ENCODE measurements at places on chromosomes 3 and 15. TPM values are rescaled to one million over a fixed set of nuclear protein-coding genes. Genes with fewer than 3 reads are reported as not detected.

Gene CSTA
- polyA plus RNA-seq = 292 TPM

Gene TMOD2
- 4.8 TPM for polyA plus RNA-seq

Gene SLC6A11
- polyA plus RNA-seq = 0.18 TPM

Gene RTP1
- 0.02 TPM for polyA plus RNA-seq

DNA sequence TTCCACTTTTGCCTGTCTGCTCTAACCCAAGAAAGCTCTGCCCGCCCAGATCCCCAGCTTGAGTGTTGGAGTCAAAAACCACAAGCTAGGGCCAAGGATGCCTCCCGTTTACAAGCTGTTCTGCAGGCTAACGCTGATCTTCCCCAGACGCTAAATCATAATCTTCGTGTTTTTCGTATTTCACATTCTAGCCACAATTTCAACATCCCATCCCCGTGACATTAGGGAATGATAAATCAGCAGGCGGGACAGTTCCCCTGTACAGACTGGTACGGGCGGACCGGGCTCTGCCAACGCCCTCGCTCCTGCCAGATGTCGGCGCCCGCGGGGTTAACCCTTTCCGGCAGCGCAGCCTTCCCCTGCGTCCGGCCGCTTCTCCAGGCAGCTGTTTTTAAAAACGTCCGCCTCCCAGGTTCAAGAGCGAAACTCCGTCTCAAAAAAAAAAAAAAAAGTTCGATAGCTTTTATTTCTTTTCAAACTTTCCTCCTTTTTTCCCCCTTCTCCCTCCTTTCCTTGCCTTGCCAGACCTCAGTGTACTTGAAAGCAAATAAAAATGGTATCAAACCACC is 81.0 kb upstream of the BNC1 start:
- peak; percentile 8 for DNase-seq

DNA sequence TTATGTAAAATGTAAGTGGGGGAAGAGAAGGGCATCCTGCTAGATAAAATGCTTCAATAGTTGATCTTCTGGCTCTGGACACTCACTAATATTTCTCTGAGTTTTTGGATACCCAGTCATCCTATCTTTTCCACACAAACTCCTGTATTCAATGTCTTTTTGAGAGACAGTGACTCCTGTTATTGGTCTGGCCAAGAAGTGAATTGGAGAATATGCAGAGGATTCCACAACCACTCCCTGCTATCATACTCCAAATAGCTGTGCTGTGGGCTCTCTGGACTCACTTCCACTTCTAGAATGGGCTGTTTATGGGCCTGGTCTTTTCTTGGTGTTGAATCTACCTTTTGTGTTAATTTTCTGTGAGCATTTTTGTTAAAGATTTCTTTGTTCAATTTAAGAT is 376.8 kb downstream of the NLGN1 start:
- no peak for DNase-seq

Gene CLEC3B
- polyA plus RNA-seq = 35.9 TPM

GRCh38 chr3:126312341-126312740 is 44.9 kb downstream of the KLF15 start:
- no peak for DNase-seq

Data from thymus (tissue), 14 donors.